GM23248 (cell line): ENCODE measurements at places on chromosomes 1 and 21.

GRCh38 chr21:21200939-21201615 is 202.9 kb downstream of the NCAM2 start:
- peak; percentile 50 for DNase-seq

DNA sequence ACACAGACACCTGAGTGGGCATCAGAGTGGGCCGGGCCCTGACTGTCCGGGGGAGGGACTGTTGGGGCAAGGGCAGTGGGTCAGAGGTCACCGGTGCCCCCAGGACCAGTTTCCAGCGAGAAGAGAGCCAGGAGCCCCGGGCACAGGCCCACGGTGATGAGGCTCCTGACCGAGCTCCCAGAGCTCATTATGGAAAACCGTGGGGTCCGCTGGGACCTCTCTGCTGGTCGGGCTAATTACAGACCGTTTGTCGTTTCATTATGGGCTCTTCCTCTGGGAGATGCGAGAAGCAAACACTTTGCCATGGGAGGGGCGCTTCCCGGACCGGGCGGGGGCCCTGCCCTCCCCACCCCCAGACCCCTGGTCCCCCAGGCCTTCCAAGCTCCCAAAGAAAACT is 12.0 kb upstream of the TTLL10 start:
- DNase-seq = no peak

GRCh38 chr1:209150114-209150513 is 433.4 kb upstream of the CAMK1G start:
- DNase-seq = peak; percentile 49

DNA sequence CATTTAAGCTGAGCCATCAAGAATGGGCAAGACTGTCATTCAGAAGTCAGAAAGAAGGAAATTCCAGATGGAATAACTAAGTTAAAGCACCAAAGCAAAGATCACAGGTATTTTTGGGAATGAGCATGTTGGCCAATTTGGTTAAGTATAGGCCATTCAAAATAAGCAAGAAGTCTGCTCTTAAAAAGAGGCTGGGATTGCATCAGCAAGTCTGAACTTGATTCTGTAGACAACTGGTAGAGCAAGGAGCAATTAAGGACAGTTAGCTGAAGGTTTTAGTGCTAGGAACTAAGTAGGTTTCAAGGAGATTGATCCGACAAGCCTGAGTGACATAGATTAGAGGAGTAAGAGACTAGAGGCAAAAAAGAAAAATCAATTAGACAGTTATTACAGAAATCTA is 8.4 kb downstream of the ANKRD45 start:
- no peak for DNase-seq
